Cardiac fibroblast (primary cell): ENCODE measurements at places on chromosomes 4 and X.

DNA sequence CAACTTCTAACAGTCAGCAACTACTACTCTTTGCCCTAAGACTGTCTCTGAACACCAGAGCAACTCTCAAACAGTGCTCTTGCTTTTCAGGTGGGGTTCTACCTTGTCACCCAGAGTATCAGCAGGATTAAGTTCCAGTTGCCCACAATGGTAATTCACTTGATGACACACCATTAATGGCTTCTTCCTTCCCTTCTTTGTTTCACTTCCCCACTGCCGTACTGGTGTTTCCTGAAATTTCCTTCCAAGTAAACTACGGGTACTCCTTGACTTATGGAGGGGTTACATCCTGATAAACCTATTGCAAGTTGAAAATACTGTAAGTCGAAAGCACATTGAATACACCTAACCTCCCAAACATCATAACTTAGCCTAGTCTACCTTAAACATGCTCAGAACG, 36.6 kb upstream of the PDK3 start:
- no peak for DNase-seq

- DNase-seq, result no peak
These were observed 984.6 kb upstream of the AGA start for GRCh38 chr4:178426871-178427270.

DNA sequence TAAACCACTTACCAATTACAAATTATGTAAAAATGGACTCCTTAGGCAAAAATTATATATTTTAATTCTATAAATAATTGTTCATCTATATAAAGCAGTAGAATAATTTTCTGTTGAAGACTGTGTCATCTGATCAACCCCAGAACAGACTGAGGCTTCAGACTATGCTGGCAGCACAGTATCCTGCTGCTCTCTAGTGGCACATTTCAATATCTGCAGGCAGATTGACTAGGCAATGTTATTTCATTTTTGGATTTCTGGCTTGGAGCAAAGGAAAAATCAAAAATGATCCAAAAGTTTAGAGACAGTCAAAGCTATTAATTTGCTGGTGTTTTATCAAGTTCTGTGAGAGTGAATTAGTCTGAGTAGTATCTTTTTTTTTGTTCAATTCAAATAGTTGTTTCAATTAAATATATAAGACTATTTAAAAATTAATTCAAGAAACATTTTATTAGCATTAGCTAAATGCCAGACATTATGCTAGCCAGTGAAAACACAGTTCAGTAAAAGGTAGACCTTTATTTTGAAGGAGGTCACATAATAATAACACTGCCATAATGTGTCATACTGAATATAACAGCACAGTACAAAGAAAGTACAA, 21.3 kb upstream of the SULT1E1 start:
- peak; percentile 79 for DNase-seq

GRCh38 chr4:159105761-159106243, 2.9 kb downstream of the RAPGEF2 start:
- peak; percentile 57 for DNase-seq

GRCh38 chr4:129064717-129065116, 28.6 kb downstream of the SCLT1 start:
- peak; percentile 76 for DNase-seq

GRCh38 chr4:184433258-184433892, 41.0 kb downstream of the IRF2 start:
- DNase-seq, result no peak

GRCh38 chr4:98746530-98746929, 88.1 kb upstream of the TSPAN5 start:
- DNase-seq, result no peak

DNA sequence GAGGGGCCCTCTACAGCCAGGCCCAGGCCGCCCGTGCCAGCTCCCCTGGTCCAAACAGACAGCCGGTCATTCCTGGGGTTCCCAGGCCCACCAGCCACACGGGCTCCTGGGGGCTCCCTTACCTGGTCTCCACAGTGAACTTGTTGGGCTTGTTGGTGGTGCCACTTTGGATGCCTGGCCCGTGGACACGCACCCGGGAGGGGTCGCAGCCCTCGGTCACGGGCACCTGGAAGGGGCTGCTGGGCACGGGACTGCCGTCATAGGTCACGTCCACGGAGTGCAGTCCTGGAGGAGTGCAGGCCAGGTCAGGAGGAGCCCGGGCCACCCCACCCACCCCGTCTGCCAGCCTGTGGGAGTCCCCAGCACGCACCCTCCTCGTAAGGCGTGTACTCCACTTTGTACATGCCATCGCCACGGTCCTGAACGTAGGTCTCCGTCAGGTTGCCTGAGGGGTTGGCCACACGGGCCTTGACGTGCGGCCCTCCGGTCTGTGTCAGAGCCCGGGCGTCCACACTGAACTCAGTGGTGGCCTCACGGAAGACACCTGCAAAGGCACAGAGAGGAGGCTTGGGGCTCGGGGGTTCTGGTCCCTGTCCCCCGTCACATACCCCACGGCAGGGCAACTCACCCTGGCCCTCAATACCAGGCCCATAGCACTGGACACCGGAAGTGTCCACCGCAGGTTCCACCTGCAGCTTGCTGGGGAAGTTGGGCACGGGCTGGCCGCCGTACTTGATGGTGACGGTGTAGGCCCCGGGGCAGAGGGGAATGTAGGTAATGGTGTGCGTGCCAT, 14.9 kb downstream of the FLNA start:
- DNase-seq, result no peak

- no peak for DNase-seq
These were observed 68.7 kb downstream of the MEPE start for GRCh38 chr4:87901422-87901992.

DNA sequence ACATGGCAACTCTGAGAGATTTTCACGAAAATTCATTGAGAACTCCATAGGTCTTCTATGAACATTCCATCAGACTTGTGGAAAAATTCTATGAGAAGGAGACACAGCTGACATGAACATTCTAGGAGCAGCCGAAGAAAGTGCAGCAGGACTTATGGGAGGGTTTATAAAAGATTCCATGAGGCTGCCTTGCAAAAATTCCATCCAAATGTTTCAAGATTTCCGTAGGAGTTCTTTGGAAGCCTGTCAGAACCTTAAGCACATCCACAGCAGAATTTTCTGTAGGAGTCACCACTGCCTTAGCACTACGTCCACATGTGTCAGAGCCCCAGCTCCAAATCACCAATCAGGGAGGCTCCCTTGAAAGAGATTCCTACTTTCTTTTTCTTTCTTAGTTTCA, 67.0 kb upstream of the MSX1 start:
- DNase-seq, result no peak

DNA sequence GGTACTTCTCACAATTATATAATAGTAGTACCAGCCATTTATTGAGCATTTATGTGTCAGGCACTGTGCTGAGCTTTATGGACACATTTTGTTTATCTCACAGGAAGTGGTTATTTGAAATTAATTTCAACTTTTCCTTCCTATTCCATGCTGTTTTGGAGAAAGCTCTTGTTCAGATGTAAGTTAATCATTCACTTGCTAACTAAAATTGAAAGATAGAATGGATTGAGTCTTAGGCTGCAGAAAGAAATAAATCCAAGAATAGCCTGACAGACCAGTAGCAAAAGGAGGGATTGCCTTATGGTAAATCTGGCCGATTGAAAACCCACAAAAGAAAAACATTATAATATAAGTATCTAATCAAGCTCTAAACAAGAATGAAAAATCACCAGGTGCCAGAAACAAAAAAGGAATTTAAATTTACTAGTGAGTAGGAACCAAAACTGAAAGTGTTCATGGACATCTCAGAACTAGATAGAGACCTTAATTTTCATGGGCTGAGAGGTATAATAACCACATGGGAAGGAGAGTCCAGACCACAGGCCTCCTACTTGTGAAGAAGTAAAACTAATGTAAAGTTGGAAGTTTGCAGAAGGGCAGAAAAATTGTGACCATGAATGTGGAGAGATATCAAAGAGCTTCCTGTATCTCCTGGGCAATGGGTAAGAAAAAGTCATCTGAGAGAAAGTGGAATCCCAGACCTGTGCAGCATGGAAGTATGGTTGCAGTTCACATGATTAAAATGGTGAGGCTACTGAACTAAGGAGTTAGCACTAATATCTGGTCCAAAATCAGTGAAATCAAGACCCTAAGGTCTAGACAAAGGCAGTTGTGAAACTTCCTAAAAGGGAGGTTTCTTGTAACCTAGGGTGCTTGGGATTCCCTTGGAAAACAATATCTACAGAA, 38.0 kb downstream of the RADX start:
- no peak for DNase-seq
